ENCODE measurements at places on chromosomes 6 and 20. TPM values are rescaled to one million over a fixed set of nuclear protein-coding genes. Genes with fewer than 3 reads are reported as not detected.

DNA sequence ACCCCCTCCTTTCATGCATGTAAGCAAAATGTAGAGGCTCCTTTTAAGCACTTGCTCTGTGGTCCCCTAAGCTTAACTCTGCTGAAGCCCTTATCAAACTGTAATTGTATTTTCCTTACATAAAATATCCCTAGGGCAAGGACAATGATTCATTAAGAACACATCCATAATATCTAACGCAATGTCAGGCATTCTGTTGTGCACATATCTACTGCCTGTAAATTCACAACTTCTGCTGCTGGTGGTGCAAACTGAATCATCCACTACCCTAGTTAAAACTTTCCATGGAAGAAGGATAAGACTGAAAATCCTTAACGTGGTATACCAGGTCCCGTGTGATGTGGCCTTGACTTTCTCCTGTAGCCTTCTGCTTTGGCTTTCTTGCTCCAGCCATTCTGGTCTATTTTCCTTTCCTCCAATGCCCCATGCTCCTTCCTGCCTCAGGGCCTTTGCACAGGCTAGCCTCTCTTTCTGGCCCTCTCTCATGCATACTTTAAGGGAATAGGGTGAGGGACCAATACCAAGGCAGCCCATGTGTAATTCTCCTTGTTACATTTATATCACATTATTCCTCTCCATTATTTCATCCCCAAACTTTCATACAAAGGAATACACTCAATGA, 113.6 kb upstream of the ZFP64 start:
- no peak for DNase-seq

DNA sequence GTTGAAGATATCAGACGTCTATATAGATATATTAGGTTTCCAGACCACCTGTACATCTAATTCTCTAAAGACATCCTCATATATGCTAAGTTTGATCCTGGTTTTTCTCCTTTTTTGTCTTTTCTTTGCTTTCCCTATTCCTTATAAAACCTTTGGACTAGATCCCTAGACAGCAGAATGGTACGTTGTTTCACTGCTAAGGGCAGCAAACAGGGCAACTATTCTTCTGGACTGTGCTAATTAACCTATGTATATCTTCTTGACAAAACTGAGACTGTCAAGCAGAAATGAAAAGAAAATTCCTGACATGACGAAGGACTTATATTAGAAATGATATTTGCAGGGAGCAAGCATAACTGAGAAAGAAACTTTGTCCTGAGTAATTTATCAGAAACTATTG, 19.1 kb downstream of the ME1 start:
- no peak for DNase-seq

DNA sequence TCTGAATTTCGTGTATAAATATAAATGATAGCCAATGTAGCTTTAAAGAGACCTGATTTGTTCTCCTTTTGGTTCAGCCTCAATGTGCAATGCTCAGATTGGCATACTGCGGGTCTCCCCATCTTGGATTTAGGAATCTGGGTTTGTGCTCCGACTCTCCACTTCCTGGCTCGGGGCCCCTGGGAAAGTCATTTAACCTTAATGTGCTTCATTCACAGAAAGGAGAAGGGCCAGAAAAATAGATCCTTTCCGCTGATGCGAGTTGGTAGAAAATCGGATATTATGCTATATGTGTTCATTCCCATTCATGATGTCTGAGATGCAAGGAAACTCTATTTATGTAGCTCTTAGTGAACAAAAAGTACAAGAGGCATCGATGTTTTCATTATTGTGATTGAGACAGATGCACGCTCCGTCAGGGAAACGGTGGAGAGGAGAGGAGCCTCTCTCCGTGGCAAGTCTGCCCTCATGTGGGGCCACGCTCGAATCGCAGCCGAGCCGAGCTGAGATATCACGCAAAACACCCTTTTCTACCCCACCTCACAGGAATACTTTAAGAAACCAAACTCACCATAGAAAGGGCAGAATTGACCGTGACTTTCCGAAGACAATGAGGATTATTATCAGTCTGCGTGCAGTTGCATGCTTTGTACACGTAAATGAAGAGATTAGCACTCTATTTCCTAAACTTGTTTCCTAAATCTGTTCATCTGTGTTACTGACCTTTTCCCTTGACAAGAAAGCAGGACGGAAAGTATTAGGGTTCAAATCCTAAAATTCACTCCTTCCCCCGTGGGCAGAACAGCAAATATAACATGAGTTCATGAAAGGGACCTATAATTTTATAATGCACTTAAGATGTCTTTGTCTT, 136.6 kb downstream of the COL9A1 start:
- DNase-seq = no peak

- no peak for DNase-seq
Observed at GRCh38 chr20:62598761-62599194, 43.5 kb upstream of the SLCO4A1 start.

DNA sequence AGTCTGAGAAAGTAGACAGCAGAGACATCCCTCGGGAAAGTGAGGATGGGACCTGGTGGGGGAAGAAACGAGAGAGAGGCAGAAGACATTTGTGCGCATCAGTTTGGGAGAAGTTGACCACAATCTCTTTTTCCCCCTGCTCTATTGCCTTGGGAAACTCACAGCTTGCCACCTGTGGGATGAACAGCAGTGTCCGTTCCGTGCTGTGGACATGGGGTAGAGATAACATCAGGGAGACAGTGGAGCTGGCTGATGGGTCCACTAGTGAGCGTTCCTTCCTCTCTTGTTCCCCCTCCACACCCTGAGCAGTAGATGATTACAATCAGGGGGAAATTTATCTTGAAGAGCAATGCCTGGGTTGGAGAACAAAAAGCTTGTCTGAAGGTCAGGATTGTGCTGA, 21.8 kb upstream of the RNF182 start:
- no peak for DNase-seq

- DNase-seq = no peak
Observed at GRCh38 chr6:71197780-71198179, 90.8 kb upstream of the OGFRL1 start.

DNA sequence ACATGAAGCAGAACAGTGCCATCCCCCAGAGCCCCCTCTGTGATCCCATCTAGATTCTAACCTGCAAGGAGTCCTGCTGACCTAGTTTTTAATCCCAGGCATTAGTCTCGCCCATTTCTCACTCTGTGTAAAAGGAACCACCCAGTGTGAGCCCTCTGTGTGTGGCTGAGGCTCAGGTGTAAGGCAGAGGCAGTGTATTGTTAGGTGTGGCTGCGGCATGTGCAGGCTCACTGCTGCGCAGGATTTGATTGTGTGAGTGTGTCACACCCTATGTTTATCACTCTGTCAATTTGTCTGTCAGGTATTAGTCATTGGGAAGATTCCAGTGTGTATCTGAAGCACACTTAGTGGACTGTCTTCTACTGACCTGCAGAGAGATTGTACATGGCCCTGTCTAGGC, 13.7 kb upstream of the CST8 start:
- DNase-seq = no peak

GRCh38 chr20:32462900-32463641, 104.9 kb downstream of the ASXL1 start:
- DNase-seq = no peak

DNA sequence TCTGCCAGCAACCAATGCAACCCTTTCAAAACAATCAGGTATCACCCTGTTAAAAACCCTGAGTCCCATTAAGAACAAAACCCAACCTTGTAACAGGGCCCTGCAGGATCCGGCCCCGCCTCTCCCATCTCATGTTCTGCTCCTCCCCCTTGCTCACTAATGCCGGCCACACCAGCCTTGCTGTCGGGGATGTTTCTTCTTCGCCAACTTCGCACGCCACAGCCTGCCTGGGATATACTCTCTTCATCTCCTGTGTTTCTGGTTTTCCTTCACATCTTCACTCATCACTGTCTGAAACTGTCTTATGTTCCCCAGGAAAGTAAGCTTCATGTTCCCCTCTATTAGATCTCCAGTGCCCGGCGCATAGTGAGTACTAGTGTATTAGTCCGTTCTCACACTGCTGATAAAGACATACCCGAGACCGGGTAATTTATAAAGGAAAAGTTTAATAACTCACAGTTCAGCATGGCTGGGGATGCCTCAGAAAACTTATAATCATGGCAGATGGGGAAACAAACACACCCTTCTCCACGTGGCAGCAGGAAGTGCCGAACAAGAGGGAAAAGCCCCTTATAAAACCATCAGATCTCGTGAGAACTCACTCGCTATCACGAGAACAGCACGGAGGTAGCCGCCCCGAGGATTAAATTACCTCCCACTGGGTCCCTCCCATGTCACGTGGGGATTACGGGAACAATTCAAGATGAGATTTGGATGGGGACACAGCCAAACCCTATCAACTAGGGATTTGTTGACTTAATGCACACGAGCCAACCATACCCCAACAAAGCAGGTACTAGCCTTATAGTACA, 5.1 kb downstream of the TP53RK start:
- no peak for DNase-seq

DNA sequence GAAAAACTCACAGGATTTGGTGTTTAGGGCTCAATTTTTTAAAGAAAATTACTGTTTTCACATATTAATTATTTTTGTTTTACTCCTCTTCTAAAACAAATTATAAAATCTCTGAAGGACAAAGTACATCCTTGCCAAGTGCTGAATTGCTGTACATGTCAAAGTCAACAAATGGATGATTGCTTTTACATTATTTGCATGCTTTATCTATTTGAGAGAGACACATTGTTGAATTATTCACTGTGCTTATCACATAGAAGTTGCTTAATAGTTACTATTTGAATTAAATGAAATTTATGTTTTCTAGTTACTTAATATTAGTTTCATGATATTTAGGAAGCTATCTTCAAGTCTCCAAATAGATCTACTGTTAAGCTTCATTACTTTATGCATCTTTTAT, 318.6 kb upstream of the PTCHD4 start:
- no peak for DNase-seq

- no peak for DNase-seq
Observed at GRCh38 chr6:14089224-14089623, 28.3 kb upstream of the CD83 start.

- no peak for DNase-seq
Observed at GRCh38 chr6:19472153-19472552, 365.0 kb upstream of the ID4 start.

- no peak for DNase-seq
Observed at GRCh38 chr20:54219751-54220426, 12.0 kb downstream of the PFDN4 start.

DNA sequence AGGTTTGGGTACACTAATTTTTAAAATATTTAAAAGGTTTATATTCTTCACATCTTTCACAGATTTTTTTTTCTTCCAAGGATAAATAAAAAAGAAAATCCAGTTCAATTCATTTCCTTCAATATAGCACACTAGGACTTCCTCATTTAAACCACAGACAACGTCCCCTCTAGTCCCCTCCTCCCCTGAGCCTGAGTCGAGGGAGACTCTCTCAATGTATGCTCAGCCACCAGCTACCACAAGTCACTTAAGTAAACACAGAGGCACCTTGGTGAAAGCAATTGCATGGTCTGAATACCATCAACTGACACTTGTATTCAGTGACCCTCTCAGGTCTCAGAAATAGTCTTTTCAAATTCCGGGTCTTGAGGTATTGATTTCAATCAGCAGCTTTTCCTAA, 88.6 kb downstream of the SIM1 start:
- no peak for DNase-seq

DNA sequence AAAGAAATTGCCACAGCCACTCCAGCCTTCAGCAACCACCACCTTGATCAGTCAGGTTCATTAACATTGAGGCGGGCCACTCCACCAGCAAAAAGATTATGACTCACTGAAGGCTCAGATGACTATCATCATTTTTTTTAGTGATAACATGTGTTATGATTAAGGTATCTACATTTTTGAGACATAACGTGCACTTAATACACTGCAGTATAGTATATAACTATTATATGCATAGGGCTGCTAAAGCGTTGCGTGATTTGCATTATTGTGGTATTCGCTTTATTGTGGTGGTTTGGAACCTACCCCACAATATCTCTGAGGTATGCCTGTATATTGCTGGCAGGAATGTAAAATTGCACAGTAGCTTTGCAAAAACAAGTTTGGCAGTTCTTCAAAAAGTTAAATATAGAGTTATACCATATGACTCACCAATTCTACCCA, 6.8 kb upstream of the RIPK1 start:
- DNase-seq = no peak

GRCh38 chr20:59359906-59360725, 59.7 kb downstream of the EDN3 start:
- DNase-seq = no peak

- no peak for DNase-seq
Observed at GRCh38 chr20:35007413-35007812, 51.7 kb downstream of the MYH7B start.

GRCh38 chr6:63558278-63558677, 14.0 kb upstream of the LOC128125822 start:
- DNase-seq = no peak

DNA sequence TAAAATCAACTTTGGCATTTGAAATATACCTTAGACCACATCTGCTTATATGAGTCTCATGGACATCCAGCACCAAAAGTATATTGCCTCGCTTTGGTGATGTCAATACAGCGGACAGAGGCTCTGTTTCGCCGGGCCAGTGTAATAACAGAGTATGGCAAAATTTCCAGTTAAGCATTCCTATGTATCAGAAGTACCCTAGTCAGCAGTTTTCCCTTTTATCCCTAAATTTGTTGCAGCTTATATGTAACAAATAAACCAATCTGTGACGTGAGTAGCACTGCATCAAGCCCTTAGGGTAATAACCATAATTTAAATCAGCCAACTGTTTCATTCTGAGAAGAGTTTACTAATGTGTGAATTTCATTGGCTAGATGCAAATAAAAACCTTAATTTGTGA, 585.5 kb upstream of the ADGRB3 start:
- DNase-seq = no peak

DNA sequence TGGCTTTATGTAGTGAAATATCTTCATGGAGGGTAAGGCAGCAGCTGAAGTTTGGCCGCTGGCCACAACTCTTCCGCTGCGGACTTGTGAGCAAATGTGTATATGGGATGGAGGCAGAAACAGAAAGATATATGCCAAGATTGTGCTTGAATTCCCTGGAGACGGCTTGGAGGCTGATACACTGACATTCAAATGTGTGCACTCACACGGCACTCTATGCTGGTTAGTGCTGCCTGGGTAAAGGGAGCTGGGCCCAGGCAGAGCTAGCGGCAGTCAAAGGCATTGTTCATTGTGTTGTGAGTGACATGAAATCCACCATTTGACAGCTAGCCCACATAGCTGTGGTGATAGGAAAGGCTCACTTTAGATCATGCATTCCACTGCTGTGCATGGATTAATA, 202.7 kb downstream of the CLIC5 start:
- DNase-seq = no peak

DNA sequence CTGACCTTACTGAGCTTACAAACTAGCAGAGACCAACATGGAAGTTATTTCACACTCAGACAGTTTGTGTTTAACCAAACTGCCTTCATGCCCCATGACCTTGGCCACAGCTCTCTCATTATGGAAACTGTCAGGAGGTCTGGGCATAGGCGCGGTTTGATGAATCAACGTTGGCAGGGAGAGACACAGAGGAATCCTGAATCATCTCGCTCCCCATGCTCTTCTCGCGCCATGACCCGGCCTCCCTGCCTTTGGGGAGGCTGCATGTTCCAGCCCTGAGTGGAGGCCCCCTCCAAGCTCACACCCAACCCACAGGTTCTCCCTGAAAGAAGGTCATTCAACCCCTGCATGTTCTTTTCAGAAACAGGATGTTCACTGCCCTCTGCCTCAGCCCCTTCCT, 15.9 kb upstream of the GDAP1L1 start:
- no peak for DNase-seq

The OTOR gene
- not detected for total RNA-seq

The TCF15 gene
- not detected for total RNA-seq

The RPL10A gene
- 1,992 TPM for total RNA-seq

The SCRT2 gene
- not detected for total RNA-seq

The BPIFB2 gene
- 0.11 TPM for total RNA-seq

The TNNC2 gene
- total RNA-seq = not detected

Measured in activated T-cell treated with anti-CD3 and anti-CD28 coated beads, Interleukin-2, amount 50 U/mL, for 4 hours (primary cell).